Renal cortex interstitium (tissue), 15 donors: ENCODE measurements at places on chromosomes 1 and 21.

DNA sequence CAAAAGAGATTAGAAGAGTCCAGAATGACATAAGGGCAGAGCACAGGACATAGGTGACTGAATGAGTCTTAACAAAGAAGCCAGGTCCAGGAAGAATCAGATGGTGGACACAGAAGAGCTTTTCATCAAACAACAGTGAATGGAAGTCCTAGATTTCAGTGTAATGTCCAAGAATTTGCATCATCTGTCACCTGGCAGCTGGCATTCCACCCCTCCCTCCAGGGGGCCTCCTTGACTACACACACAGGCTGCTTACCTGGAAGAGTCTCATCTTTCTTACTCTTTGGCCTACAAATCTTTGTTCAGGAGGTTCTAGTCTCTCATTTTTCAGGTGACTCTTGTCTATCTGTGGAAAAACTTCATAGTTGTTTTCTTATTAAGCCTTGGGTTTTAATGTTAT lies 36.2 kb downstream of the GORAB start:
- DNase-seq = no peak

- no peak for DNase-seq
Measured at GRCh38 chr1:2298685-2299084, 70.6 kb downstream of the SKI start.

GRCh38 chr21:31538816-31539215 lies 120.7 kb upstream of the SOD1 start:
- DNase-seq = no peak

GRCh38 chr1:219710529-219711194 lies 97.8 kb upstream of the ZC3H11B start:
- DNase-seq = no peak

GRCh38 chr1:181080556-181080955 lies 7.9 kb upstream of the IER5 start:
- no peak for DNase-seq

- DNase-seq = no peak
Measured at GRCh38 chr1:32768110-32768850, 48.9 kb downstream of the YARS1 start.

- DNase-seq = no peak
Measured at GRCh38 chr1:193451001-193451400, 264.6 kb upstream of the B3GALT2 start.

- no peak for DNase-seq
Measured at GRCh38 chr1:64616039-64616438, 128.8 kb upstream of the RAVER2 start.

DNA sequence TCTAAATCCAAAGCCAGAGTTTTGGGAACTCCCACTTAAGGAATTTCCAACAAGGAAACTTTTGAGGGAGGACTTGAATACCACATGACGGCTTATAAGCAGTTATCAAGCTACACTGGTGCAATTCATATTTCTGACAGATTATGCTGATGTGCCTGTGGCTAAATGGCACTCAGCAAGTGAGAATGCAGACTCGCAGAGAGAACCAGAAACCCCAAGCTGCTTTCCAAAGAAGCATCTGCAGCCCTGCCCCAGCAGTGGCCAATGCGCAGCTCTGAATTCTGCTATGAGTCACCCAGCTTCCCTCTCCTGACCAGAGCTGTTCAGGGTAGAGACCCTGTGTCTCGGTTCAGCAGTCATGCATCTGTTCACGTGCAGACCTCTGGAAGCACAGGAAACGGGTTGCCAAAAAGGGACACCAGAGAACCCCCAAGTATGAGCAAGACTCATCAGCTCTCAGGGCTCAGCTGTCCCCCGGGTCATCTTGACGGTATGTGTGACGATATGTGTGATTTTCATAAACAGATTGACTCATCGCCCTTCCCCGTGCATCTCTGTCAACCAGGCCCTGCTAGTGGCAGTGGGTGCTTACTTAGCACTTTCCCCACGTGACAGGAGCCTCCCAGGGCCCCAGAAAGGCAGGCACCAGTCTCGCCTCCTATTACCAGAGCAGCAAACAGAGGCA lies 76.3 kb downstream of the ITPKB start:
- DNase-seq = no peak

DNA sequence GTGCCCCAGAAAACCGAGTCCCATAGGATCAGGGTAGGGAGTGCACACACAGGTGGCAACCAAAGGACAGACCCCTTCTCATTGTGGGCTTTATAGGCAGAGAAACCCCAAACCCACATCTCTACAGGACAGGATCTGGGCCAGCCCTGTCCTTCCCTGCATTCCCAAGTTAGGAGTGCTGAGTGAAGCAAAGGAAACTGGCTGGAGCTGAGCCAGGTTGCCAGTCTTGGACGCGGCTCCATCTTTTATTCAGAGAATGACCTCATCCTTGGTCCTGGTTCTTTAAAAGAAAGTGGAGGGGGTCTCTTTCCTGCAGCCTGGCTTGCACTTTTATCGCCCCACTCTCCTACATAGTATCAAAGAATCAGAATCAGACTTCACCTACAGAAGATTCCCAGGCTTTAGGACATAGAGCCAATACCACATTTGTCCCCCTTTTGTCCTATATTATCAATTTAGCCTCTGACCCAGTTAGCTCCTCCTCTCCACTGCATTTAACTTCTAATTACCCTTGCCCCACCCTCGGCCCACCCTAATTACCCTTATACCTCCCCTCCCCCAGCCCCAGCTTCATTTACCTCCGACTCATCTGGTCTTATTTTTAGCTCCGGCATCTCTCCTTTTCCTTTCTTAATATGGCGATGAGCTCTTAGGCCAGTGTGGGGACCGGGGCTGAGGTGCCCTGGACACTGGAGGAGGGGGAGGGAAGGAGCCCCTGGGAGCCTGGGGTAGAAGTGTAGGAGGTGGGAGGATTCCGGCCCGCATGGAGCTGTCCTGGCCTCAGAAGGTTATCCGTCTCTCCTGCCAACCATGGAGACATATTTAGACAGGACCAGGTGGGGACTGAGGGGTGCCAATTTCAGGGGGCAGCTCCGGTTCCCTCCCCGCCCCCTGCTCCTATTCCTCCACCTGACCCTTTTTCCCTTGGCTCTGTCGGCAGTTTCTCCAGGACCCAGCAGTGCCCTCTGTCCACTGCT lies at the start of gene CASQ1:
TSS of gene CASQ1 (plus strand) at position 927 of the 977 bp plus-strand sequence. CDS start 177 bp downstream, outside the sequence.
- no peak for DNase-seq

DNA sequence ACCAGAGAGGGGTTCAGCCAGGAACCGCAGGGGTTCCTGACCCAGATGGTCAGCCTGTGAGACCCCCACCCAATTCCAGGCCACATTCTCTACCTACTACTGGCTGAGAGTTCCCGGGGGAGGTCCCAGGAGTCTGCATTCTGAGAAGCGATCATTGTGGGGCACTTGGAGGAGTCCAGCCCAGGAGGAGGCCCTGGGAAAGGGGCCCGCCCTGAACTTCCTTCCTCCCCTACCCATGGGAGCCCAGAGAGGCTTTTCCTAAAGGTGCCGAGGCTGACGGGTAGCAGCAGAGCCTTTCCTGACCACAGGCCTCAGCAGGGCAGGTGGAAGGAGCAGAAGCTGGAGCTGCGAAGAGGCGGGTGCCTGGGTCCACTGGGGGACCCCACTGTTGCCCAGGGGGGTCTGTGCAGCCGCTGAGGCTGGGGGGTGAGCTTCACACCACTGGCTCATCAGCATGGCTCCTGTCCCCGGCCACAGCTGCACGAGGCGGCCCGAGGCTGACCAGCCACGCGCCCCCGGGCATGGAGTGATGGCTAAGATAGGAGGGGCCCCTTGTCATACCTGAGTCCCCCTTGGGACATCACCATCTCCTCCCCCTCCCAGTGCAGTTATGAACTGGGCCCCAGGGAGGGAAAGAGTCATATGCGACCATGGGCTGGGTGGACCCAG lies 127.7 kb downstream of the PRDM16 start:
- no peak for DNase-seq

GRCh38 chr21:35189077-35189863 lies 140.2 kb upstream of the RUNX1 start:
- no peak for DNase-seq

- DNase-seq = no peak
Measured at GRCh38 chr1:67431869-67432578, 1.8 kb upstream of the SERBP1 start.

DNA sequence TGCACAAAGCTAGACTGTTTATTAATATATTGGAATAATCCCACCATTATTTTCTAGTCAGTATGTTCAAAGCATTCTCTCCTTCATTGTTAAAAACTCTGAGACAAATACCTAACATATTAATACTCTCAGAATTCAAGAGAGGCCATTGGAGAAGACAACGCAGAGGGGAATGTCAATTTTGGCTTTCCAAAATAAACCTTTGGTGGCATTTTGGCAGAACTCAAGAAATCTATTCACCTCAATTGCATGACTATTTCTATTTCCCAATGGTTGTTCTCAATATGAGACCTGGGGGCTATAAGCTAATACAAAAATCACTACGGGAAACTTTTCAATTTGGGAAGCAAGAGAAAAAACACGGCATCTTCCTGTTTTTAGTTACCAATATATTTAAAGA lies 58.5 kb downstream of the RUSC1 start:
- no peak for DNase-seq
